ENCODE measurements at places on chromosomes 2 and 18. TPM values are rescaled to one million over a fixed set of nuclear protein-coding genes. Genes with fewer than 3 reads are reported as not detected.

The CWC22 gene
- total RNA-seq, result 31.7 TPM

The KCNF1 gene
- not detected for total RNA-seq

- no peak overlapping the region for H3K4me3 ChIP-seq
- H3K36me3 ChIP-seq, result no peaks in the 10 kb centered on the region
- no peaks in the 10 kb centered on the region for H3K4me1 ChIP-seq
- no peaks in the 10 kb centered on the region for H3K27me3 ChIP-seq
Measured at GRCh38 chr2:1055014-1055595, 104.5 kb downstream of the SNTG2 start.

DNA sequence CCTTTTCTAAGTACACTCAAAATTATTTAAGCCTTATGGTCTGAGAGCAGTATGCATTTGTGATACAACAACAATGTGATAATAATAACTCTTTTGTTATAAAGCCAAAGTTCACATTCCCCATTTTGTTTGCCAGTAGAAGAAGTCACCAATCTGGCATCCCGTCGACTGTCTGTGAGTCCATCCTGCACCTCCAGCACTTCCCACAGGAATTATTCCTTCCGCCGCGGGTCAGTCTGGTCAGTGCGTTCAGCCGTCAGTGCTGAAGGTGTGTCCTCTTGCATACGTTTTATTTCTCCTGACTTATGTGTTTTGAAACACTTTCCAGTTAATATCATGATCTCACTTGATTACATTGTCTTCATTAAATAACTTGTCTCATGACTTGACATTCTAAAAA, 80.3 kb upstream of the RPE start:
- H3K27me3 ChIP-seq, result no peaks in the 10 kb centered on the region
- no peak for DNase-seq
- H3K4me3 ChIP-seq, result no peak overlapping the region
- no peaks in the 10 kb centered on the region for H3K4me1 ChIP-seq

GRCh38 chr2:72041638-72042111, 106.0 kb downstream of the CYP26B1 start:
- no peak overlapping the region for H3K4me3 ChIP-seq
- H3K36me3 ChIP-seq, result no peaks in the 10 kb centered on the region
- H3K27me3 ChIP-seq, result no peaks in the 10 kb centered on the region
- H3K27ac ChIP-seq, result no peak overlapping the region
- no peaks in the 10 kb centered on the region for H3K4me1 ChIP-seq

All from thyroid gland (tissue), 4 donors.